Cerebellar nuclear complex (tissue), 1 donor: ENCODE measurements at places on chromosomes 7 and 10.

DNA sequence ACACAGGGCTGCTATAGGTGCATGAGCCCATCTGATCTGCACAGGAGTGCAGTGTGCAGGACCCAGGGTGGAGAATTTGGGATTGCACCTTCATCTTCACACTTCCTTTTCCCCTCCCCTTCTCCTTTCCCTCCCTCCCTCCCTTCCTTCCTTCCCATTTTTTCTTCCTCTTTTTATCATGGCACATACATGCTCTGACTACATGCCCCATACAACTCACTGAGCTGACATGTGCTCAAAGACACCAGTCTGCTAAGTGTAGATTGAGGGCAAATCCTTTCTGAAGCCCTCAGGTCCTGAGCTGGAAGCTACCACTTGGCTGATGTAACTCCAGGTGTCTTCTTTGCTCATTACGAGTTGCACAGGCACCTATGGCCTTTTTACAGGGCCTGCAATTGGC lies 365.3 kb upstream of the ZNF32 start:
- DNase-seq = no peak

- no peak for DNase-seq
Measured at GRCh38 chr7:95517458-95517857, 31.7 kb downstream of the ASB4 start.

GRCh38 chr7:95619517-95619916 lies 23.2 kb upstream of the PDK4 start:
- DNase-seq = no peak

GRCh38 chr7:77538281-77539212 lies 1.5 kb downstream of the PTPN12 start:
- no peak for DNase-seq

- DNase-seq = no peak
Measured at GRCh38 chr10:58030208-58030607, 237.5 kb downstream of the IPMK start.

- DNase-seq = no peak
Measured at GRCh38 chr10:3503299-3503698, 281.7 kb downstream of the KLF6 start.

DNA sequence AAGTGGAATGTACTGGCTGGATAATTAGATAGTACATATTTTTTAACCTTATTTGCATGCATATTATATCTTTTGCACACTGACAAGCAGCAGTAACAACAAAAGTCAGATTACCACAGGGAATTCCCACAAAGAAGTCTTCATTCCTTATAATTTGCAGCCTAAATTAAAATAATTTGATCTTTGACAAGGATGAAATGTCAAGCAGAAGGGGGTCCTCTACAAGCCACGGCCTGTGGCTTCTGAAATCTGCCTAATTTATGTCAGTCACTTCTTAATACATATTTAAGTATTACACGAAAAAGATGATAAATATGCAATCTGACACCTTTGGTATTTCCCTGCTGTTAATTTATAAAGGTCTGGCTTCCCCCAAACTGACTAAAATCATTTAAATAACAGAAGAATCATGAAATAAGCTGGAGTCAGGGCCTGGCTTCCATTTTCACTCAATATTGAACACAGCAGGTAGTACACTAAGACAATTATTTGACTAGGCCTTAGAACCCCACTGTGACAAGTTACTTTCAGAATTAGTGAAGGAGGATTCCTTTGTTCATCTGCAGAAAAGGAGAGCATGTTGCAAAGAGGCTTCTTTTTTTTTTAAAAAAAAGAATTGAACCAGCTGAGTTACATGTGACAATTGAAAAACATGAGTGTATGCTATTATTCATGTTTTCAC lies 351.1 kb upstream of the ETV1 start:
- DNase-seq = no peak

DNA sequence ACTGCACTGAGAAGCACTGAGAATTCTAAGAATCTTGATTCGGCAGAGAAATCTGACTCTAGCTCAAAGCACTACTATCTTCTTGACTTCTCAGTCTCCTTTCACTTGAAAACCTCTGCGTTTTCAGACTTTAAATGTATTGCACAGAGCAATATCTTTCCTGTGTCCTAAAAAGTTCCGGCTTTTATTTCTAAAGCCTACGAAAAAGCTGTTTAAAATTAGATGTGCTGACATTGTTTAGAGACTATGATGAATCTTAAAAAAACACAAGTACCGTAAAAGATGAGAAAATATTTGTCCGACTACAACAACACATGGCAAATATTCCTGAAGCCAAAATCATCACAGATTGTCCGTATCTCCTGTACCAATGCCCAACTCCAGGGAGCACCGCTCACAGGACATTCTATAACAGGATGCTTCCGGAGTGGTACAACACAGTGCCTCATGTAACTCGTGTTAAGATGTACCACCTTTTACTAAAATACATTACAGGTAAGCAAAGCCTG lies 136.9 kb downstream of the CUBN start:
- DNase-seq = no peak

- DNase-seq = no peak
Measured at GRCh38 chr10:99372546-99373271, 43.6 kb downstream of the CNNM1 start.

DNA sequence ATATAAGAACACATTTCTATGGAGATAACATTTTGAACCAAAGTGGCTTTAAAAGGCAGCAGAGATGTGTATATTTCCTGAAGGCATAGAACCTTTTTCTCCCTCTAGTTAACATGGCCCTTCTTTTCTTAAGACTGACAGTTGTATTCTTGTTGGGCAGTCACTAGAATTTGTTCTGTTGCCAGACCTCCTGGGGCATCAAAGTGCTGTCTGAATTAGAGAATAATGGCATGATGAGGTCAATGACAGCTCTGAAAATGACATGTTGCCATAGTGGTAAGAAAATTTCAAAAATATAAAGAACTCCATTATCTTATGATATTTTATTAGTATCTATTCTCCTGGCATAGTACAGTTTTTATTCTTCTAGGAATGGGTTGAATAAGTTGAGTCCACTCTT lies 446.7 kb downstream of the NRG3 start:
- no peak for DNase-seq

DNA sequence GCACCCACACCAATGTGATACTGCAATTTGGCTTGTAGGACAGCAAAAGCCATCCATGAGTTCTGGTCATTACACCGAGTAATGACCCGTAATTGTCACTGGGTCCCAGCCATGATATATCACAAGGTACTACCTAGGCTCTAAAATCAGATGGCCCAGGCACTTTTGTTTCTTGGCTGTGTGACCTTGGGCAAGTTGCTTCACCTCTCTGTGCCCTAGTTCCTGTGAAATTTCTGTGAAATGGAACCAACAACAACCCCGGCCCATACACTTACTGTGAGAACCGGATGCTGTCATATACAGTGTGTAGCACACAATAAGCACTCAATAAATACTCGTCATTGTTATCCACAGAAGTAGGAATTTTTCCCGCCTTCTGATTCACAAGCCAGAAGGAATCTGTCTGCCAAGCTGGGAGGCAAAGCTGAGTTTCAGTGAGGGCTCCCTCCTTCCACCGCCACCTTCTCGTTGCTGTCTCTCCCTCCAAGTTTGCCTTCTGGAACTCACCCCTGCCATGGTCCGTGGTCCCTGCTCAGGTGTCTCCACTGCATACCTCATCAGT lies 6.4 kb upstream of the CYTH3 start:
- DNase-seq = no peak

- no peak for DNase-seq
Measured at GRCh38 chr10:71294091-71294561, 24.9 kb upstream of the SLC29A3 start.

- no peak for DNase-seq
Measured at GRCh38 chr7:155182406-155182970, 112.4 kb downstream of the HTR5A start.

- DNase-seq = no peak
Measured at GRCh38 chr10:88083597-88083989, 220.2 kb downstream of the PTEN start.

DNA sequence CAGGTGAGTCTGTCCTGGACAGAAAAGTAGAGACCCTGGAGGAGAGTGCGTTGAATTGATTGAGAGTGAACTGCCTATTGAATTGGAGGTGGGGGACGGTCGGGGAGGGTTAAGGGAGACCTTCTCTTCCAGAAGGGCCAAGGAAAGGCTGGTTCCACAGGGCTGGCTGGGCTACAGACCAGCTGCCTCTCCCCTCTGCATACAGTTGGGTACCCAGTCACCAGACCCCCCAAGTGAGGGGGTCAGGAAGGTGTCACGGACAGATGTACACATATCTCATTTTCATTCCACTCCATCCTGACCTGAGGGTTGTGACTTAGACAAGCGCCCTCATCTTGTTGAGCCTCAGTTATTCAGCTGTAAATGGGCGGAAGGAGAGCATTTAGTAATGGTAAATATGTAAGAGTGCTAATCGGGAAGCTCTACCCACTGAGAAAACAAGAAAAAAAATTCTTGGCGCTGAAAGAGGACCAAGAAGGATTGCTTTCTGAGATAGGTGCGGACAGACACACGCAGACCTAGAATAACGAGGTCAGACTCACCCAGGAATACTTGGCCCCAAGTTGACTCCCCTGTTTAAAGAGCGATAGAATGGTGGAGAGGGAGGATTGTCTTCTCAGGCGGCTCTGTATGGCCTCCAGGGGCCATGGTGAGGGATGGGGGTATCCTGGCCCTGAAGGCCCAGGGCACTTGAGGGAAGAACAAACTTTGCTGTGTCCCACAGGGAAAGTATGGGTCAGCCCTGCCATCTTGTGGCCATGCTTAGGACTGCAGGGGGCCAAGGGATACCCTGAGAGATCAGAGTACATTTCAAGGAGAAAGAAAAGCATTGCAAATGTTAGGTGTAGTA lies 7.2 kb upstream of the MBL2 start:
- DNase-seq = no peak

DNA sequence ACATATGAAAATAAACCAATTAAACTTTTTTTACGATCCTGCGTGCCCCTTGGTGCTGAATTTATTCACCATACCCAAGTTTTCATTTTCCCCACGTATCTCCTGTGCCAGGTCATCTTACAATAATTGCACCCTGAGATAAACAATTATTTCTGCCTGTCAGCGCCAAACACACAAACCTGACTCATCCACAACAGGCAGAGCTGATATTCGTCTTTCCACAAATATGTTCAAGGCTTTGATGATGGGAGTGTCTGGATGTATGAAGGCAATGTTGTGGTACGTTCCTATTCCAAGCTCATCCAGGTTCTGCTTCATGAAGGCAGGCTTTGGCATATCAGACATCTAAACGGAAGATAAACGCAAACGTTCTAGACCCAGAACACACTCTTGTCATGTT lies 45.8 kb upstream of the RHEB start:
- no peak for DNase-seq

GRCh38 chr10:33487014-33487776 lies 152.7 kb upstream of the NRP1 start:
- no peak for DNase-seq

DNA sequence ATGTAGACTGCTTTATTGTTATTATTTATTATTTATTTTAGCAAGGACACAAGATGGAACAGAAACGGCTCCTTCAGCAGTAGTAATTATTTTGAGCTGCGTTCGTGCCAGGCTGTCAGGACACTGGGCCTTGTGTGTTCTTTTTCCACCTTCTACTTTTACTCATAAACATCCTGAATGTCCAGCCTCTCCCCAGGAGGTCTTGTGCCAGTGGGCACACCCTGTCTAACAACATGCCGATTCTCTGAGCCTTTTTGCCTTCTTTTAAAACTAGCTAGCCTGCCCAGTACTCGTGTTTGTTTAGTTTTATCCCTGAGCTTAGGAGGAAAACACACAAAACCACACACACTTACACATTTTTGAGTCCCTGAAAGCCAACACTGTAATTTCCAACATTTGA lies 1.2 kb downstream of the SCIN start:
- DNase-seq = no peak

- DNase-seq = no peak
Measured at GRCh38 chr7:41977151-41977651, 259.8 kb downstream of the GLI3 start.

- no peak for DNase-seq
Measured at GRCh38 chr10:102311025-102311420, 65.7 kb downstream of the GBF1 start.

- no peak for DNase-seq
Measured at GRCh38 chr10:43865265-43866135, 216.8 kb upstream of the ZNF32 start.

DNA sequence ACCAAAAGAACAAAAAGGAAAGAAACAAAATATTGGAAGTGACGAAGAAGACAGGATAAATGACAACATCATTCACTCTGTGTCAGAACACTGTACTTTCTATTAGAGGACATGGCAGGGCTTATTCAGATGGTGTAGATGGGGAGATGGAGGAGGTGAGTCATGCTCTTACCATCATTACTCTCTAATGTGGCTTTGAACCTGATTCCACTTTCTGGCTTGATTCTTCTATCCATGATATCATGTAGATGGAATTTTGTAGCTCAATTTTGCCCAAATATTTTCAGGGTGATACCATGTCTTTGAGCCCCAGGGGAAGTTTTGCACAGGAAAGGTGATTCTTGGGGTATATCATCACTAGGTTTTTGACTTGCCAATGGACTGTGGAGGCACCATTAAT lies 91.7 kb downstream of the CFAP58 start:
- no peak for DNase-seq

GRCh38 chr7:143303733-143304132 lies 12.2 kb upstream of the CLCN1 start:
- DNase-seq = no peak

- DNase-seq = no peak
Measured at GRCh38 chr10:14554491-14555205, 220.0 kb downstream of the FAM107B start.

DNA sequence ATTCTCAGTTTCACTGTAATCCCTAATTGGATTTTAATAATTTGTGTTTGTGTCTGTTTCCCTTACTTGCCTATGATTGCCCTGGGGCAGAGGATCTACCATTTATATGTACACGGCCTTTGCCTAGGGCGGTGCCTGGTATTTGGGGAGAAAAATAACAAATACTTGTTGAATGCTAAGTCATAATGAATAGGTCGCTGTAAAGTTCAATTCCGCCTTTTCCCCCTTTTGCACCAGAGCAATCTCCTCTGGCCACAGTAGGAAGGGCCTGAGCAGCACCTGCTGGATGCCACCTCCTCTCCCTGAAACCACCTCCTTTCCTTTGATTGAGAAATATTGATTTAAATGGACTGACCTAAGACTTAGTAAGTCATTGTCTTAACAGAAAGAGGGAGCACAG lies 70.2 kb downstream of the RHOBTB1 start:
- no peak for DNase-seq
